ENCODE measurements at places on chromosomes 13 and 19. TPM values are rescaled to one million over a fixed set of nuclear protein-coding genes. Genes with fewer than 3 reads are reported as not detected.

DNA sequence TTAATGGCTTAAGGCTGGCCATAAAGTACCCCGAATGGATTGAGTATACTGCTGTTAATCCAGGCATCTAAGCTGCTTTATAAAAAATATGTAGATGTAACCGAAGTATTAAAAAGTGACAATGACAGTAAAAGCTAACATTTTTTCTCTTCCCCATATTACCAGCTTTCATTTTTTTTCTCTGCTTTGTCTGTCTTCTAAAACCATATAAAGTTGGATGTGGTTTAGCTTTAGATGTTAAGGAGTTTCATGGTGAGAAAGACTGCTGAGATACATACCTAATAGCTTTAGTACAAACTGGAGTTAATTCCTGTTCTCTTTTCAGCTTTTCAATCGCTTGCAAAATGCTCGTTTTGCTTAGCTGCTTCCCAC, 838 bp downstream of the AKAP11 start:
- no peak for DNase-seq

DNA sequence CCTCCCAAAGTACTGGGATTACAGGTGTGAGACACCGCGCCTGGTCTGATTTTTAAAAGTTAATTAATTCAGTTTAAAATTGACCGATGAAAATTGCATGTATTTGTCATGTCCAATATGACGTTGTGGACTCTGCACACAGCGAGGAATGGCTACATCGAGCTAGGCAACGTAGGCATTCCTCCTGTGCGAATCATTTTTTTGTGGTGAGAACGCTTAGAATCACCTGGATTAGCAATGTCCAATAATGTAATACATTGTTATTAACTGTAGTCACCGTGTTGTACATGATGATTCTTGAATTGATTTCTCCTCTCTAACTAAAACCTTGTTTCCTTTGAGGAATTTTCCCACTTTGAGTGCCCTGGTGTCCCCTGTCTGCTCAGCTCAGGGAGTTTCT, 3.4 kb downstream of the LAIR2 start:
- DNase-seq: no peak

Gene RGCC
- not detected for total RNA-seq

Gene IFNL3
- total RNA-seq: not detected

DNA sequence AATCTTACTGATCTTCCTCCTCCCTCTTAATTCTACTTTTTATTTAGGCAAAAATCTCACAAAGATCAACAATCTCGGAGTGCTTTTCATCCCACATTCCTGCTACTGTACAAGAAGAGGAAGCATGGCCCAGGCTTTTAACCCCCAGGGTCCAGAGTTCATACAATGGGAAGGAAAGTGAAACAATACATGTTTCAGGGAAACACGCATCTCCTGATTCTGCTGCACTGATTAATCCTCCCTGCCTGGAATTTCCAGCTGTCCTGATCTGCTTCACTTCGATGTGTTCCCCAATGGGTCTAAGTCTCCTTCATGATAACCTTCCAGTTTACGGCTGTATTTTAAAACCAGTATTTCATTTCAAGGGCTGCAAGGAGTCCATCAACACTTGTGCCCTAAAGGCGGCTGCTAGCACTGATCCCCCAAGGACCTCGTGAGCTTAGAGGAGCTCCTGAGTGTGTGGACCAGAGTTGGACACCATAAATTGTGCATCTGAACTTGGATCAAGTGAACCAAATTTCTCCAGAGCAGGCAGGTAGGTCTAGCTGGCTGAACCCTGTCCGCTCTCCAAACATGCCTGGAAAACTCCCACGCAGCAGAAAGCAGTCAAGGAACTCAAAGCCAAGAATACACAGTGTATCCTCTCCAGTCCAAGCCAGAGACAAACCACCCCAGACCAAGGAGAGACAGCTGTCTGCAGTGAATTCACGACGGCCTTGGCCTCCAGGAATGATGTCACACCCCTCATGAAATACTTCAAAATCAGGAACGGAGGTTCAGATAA, 44.3 kb downstream of the COL4A1 start:
- no peak for DNase-seq

DNA sequence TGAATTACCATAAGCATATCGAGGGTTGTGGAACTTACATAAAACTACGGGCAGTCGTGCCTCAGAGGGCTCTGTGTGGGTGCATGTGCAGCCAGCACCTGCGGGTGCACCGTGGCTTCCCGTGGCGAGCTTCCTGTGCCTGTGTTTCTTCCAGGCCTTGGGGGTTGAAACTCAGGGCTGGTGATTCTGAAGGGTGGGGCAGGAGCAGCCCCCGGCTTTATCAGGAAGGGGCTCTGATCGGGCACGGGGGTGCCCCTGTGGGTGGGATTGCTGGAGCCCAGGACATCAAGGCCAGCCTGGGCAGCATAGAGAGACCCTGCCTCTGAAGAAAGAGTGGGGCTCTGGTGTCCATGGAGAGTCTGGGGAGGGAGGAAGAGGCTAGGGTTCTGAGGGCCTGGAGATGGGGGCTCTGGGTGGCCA, 11.1 kb downstream of the ATP4B start:
- DNase-seq: no peak

Measured in MG63 (cell line).